Endothelial cell of umbilical vein (primary cell): ENCODE measurements at places on chromosomes 16 and 17.

GRCh38 chr16:28073836-28074235 is 10.3 kb upstream of the GSG1L start:
- no peak for DNase-seq

- DNase-seq, result no peak
Observed at GRCh38 chr16:85963753-85964285, 64.9 kb downstream of the IRF8 start.

- peak; percentile 100 for DNase-seq
Observed at GRCh38 chr17:45148183-45149036, at the start of gene HEXIM1. Gene HEXIM1, plus strand, starts transcription at chr17:45148475. Its CDS starts 716 bp downstream, at chr17:45149191.

DNA sequence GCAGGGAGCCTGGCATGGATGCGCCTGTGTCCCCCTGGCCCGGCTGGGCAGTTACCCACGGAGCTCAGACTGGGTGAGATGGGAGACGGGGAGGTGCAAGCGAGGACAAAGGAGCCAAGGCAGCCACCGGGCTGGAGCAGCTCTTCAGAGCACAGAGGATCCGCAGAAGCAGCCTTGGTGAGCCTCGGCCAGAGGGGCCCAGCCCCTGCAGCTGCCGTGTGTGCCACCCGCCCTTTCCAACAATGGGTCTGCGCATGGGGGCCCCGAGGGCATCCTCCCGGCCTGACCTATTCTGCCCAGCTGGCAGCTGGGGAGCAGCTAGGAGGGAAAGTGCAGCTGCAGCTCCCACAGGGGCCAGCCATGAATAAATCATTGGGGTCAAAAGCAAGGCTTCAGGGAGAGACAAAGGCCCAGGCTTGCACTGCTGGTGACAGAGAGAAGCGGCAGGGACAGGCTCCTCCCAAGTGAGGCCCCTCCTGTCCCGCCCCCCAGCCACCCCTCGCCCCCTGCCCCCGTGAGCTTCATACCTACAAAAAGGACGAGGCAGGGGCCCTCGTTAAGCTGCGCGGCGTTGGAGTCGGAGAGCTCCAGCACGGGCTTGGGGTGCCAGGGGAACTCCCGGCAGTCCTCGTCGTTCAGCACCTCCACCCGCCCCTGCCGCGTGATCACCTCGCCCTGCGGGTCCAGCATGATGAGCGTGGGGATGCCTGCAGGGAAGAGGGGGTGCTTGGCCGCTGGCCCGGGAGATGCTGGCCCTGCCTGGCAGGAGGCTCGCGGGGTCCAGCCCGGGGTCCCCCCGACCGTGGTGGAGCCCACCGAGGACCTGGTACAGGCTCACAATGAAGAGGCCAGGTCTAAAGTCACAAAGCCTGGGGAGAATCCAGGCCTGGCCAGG is 22.6 kb downstream of the MRM3 start:
- no peak for DNase-seq

DNA sequence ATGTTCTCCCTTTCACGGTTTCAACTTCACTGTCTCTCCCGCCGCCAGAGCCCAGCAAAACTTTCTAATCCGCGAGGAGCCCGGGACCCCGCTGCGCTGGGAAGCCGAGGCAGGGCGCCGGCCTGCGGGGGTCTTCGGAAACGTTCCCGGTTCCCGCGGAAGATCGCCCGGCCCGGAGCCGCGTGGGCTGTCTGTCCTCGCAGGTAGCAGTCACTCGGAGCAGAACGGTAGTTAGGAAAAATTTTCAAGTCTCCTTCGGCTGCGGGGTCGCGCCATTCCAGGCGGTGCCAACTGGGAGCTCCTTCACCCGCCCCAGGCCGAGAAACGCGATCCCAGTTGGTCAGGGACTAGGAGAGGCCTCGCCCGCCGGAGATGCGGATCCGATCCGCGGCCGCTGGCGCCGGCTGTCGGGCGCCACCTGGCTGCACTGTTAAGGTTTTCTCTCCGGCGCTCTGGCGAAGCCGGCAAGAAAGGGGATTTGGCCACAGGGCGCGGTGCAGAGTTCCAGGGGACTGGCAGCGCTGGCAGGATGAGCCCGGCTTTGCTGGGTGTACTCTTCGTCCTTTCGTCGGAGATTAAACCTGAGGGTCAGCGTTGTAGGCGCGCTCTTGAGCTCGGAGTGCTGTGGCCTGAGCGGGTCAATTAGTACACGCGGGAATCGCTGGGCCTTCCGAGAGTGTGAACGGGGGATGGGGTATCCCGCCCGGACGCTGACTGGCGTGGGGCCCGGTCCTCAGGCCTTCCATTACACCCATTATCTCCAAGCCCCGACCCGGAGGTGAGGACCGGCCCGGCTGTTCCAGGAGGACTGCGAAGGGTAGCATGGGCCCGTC is 135.4 kb downstream of the KCNJ12 start:
- peak; percentile 87 for DNase-seq

GRCh38 chr16:22194707-22195444 is 11.2 kb upstream of the EEF2K start:
- no peak for DNase-seq

- no peak for DNase-seq
Observed at GRCh38 chr17:11589716-11590115, 8.6 kb upstream of the DNAH9 start.

- DNase-seq, result peak; percentile 81
Observed at GRCh38 chr17:4948166-4948930, at the start of gene PFN1. Gene PFN1, minus strand, starts transcription at chr17:4948530. Its CDS starts 136 bp downstream, at chr17:4948394.

DNA sequence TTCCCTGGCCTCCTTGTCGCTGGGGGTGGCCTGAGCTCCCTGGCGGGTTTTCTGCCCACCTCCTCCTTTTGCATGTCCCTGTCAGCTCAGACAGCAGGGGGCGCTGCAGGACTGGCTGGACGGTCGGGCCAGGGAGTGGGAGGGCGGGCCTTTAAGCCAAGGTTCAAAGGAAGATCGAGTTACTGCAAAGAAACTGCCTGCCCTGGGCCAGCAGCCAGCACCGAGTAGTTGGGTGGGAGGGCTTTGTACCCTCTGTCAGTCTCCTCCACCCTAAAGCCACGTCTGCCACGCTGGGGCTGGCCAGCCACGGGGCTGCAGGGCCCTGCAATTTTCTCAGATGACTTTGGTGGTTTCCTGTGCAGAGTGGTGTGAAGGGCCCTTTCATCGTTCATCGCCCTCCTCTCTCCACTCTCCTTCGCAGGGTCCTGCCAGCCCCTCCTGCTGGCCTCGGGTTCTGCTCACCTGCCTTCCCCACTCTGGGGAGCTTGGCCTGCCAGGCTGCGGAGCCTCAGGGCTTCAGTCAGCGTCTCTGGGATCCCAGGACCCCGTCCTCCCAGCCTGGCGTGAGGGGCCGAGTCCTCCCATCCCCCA is 12.3 kb downstream of the GPR142 start:
- DNase-seq, result peak; percentile 64

DNA sequence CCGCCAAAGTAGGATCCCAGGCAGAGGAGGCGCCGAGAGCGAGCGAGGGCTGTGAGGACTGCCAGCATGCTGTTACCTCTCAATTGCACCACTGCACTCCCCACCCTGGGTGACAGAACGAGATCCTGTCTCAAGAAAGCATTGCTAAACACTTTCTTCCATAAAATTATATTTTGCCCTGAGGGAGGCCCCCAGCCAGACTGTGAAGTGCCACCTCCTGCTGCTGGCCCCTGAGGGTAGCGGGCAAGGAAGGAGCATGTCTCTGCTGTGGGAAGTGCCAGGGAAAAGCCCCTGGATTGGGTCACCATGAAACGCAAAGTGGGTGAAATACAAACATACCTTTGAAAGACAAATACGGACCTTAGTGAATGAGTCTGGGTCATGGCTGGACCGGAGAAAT is 78.0 kb upstream of the AMZ2 start:
- DNase-seq, result no peak

- no peak for DNase-seq
Observed at GRCh38 chr16:75733305-75734211, 7.3 kb upstream of the CPHXL start.

GRCh38 chr16:1707193-1707790 is 1.3 kb downstream of the MAPK8IP3 start:
- DNase-seq, result peak; percentile 43

- DNase-seq, result peak; percentile 76
Observed at GRCh38 chr17:78315355-78316114, 44.3 kb downstream of the SOCS3 start.

GRCh38 chr16:53689636-53690035 is 14.0 kb downstream of the RPGRIP1L start:
- no peak for DNase-seq

DNA sequence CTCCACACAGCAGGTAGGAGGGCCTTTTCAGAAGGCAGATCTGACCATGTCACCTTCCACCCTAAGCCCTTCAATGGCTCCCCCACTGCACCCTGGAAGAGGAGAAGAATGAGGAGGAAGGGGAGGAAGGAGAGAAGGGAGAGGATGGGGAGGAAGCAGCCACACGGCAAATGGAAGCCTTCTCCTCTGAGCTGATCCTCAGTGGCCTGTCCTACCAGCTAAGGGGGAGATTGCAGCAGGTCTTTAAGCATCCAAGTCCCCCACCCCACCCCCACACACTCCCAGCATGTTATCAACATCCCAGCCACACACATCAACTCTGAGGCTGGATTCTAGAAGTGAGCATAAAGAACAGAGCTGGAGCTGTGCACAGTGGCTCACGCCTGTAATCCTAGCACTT is 46.2 kb upstream of the RBFOX3 start:
- DNase-seq, result no peak

GRCh38 chr16:86306011-86306644 is 204.2 kb upstream of the FOXF1 start:
- no peak for DNase-seq

GRCh38 chr17:43917348-43918025 is 10.2 kb upstream of the MPP2 start:
- peak; percentile 32 for DNase-seq

DNA sequence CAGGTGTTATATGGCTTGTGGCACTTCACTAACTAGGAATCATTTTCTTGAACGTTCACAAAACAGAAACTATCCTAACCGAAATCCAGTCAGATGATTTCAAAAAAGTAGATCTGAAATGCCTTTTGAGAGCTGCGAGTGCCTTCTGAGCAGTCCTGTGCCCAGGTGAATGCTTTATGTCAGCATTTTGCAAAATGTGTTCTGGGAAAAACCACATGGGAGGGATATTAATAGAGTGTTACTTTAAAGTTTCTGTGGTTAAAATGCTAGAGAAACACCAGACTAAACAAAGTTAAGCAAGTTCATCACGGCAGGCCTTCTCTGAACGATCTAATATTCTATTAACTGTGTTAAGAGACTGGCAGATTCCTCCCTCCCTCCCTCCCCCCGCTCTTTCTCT is 15.8 kb upstream of the RGS9 start:
- no peak for DNase-seq

DNA sequence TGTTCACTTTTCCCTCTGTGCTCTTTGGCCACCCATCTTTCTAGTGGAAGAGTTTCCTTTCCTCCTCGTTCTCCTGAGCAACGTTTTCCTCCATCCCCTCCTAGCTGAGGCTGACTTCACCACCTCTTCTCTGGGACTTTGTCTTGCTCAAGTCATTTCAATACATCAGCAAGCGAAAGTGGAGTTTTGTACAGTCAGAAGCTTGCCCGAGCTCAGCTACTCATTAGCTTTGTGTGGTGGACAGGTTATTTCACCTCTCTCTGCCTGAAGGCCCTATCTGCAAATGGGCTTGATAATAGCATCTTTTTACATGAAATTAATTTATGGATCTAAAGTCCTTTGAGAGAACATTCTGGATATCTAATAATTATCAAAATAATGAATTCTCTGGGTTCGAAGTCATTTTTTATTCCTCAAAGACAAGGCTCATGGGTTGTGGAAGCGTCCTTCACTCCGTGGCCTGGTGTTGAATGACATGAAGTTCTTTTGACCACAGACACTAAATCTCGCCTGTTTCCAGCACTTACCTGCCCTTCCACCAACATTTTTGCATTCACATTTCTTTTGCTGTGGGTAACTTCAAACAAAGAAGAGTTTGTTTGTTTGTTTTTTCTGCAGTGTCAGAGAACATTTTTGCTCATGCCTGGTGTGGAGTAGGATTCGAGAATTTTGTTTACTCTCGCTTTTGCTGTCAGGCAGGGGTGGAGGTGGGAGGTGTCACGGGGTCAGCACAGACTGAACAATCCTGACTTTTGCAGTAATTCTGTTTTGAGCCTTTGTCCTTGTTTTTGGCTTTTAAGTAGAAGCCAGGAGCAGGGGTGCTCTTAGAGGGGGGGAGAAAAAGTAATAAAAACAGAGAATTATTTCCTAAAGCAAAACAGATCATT is 155.0 kb upstream of the CACNG5 start:
- no peak for DNase-seq

GRCh38 chr16:69056421-69056820 is 49.0 kb upstream of the HAS3 start:
- DNase-seq, result no peak

GRCh38 chr17:34776456-34777443 is 184.5 kb downstream of the CCT6B start:
- DNase-seq, result no peak

GRCh38 chr17:5508810-5509209 is 22.4 kb downstream of the MIS12 start:
- DNase-seq, result no peak

- no peak for DNase-seq
Observed at GRCh38 chr17:28407130-28407973, 1.3 kb upstream of the SLC46A1 start.

- no peak for DNase-seq
Observed at GRCh38 chr16:30000735-30001631, 4.9 kb downstream of the INO80E start.

- DNase-seq, result no peak
Observed at GRCh38 chr16:442976-443375, 17.5 kb downstream of the RAB11FIP3 start.

DNA sequence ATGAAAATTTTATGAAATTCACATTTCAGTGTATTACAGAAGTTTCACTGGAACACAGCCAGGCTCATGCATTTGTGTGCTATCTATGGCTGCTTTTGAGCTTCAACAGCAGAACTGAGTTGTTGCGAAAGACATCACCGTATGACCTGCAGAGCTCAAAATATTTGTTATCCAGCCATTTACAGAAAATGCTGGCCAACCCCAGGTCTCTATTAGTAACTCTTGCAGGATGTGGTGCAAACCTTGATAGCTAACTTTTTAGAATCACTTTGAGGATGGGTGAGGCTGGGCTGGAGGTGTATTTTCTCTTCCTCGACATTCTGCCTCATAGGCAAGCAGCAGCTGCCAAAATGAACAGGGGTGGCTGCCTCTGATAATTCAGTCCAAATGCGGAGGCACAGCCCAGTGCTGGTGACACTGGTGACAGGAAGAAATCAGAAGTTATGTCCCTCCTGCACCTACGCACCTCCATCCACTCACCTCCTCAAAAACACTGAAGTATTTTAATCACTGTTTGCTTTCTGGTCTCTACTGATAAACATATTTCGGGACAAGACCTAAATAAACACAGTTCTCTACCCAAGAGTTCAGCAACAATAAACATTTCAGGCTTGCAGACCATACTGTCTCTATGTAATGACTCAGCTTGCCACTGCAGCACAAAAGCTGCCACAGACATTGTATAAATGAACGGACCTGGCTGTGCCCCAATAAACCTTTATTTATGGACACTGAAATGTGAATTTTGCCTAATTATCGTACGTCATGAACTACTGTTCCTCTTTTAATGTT is 28.5 kb downstream of the ARHGAP17 start:
- peak; percentile 91 for DNase-seq

GRCh38 chr17:79132271-79133064 is 57.8 kb downstream of the ENGASE start:
- DNase-seq, result no peak

DNA sequence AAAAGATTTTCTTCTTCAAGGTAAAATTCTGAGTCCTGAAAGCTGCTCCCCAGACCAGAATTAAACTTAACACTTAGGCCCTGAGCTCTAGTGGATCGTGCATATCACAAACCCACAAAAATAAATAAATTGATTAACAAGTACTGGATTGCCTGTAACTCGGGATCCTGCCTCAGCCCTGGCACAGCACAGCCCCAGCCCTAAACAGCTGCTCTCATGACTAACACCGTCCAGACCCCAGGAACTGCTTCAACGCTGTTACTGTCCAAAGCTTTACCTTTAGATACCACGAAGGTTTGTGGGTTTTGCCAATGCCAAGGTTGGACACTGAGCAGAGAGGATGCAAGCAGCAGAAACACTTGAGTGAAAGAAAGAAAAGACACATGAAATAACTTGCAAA is 172.5 kb downstream of the COPRS start:
- no peak for DNase-seq
